ENCODE measurements at places on chromosomes 4 and X.

DNA sequence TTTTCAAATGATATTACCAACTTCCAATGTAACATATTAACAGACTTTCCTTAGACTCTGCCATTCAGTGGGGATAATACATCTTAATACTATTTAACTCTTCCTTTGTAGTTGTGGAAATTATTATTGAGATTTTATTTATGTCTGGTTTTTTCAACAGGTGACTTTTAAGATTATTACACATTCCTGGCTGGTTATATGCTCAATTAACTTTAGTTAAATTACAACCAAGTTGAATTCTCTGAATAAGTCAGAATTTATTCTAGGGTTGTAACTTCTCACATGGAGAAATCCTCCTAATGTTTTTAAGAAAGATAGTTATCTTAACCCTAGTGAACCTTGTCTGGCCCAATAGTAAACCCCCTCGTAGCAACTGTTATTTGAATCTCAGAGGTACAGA lies 107.3 kb downstream of the SLC10A6 start:
- DNase-seq = no peak

DNA sequence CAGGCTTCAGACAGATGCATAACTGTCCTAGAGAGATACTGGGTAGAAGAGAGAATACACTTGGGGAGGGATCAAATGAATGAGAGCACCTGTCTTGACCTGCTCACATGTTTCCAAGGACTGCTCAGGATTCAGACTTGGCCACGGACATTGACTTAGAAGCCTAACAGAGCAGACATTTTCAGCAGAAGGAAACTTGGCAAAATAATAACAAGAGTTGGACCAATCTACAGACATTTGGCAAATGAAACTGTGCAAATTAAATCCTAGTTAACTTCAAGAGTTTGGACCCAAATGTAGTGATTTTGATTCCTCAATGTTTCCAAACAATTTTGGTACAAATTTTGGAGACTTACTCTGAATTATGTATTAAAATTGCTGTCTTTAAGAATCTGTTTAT lies 223.9 kb downstream of the CAMK2D start:
- no peak for DNase-seq

- no peak for DNase-seq
Observed at GRCh38 chrX:115023811-115024210, 6.4 kb upstream of the IL13RA2 start.

- no peak for DNase-seq
Observed at GRCh38 chr4:142697320-142697719, 148.8 kb downstream of the INPP4B start.

DNA sequence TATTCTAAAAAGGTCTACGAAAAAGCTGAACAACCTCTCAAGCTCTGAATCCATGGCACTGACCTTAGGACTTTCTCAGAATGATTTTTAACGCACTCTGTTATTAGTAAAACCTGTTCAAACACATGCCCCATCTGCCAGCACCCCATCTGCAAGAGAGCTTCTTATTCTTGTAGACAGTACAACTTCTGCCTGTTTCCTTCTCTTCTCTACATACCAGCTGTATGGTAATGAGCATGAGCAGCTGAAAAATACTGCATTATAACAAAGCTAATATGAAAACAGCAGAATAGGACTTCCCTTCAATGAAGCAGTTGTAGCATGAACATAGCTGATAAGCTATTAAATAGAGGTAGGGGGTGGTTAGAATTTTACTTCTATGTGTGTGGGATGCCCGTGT lies 167.9 kb downstream of the FBXW7 start:
- DNase-seq = no peak

DNA sequence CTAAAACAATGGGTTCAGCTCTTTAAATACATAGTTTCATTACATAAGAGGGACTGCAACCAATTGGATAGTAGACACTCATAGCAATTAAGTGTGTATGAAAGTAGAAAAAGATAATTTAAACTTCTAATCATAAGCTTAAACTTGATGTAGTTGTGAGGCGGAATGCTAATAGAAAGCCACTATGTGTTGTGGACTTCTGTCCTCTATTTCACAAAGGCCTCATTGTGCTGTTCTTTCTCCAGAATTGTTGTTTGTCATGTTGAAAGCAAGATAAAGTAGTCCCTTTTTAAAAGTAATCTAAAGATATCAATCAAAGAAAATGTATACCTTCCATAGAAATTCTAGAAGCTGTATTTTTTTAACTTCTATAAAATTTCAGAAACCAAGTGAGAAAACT lies 329.4 kb downstream of the KLHL4 start:
- no peak for DNase-seq

DNA sequence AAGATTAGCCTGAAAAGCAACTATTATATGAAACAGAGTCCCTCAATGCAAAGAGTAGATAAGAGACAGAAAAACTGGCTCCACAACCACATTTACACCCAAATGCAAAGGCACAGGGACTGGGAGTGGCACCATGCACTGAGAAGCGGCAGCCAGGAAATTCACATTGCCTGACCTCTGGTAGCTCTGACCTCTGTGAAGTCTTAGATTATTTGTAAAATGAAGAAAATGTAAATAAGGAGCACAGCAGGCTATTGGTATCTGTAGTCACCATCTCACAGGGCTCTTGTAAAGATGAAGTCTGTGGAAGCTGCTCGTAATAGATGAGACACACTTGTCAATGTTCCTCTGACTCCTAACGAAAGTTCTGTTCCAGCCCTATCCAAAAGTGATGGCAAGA lies 69.7 kb downstream of the FAT1 start:
- DNase-seq = no peak

GRCh38 chr4:38004062-38004461 lies 43.9 kb downstream of the PTTG2 start:
- DNase-seq = no peak

GRCh38 chr4:78667325-78667724 lies 108.8 kb upstream of the BMP2K start:
- DNase-seq = no peak

DNA sequence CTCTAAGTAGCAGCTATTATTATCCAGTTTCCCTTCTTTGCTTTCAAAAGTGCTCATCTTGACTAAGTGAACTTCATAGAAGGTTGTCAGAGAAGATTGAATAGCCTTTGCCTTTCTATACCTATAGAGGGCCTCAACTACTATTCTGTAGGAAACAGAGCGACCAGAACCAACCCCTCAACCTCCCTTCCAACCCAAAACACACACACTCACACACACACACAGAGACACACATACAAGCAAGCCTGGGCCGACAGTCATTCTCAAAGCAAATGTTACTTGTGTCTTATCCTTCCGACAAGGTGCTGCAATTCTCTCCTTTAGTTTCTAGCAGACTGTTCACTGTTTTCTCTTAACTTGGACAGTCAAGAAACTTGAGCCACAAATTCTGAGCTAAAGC lies 201.6 kb downstream of the DCTD start:
- DNase-seq = no peak

- no peak for DNase-seq
Observed at GRCh38 chrX:119272882-119273419, 36.9 kb downstream of the PGRMC1 start.

DNA sequence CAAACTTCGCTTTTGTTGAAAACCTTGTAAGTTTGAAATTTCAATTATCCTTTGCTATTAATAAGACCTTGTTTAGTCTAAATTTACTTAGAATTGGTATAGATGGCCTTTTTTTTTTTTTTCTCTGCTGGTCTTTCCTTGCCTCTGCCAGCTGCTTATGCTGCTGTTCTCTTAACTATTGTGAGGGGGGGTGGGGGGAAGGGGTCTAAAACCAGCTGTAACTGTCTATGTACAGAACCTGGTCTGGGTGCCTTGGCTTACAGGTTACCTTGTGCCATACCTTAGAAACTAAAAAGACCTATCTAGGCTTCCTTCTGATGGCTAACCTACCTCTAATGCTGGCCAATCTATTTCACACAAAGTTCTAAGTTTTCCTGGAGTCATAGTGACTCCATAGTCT lies 1.0 kb downstream of the UGT2B17 start:
- no peak for DNase-seq

DNA sequence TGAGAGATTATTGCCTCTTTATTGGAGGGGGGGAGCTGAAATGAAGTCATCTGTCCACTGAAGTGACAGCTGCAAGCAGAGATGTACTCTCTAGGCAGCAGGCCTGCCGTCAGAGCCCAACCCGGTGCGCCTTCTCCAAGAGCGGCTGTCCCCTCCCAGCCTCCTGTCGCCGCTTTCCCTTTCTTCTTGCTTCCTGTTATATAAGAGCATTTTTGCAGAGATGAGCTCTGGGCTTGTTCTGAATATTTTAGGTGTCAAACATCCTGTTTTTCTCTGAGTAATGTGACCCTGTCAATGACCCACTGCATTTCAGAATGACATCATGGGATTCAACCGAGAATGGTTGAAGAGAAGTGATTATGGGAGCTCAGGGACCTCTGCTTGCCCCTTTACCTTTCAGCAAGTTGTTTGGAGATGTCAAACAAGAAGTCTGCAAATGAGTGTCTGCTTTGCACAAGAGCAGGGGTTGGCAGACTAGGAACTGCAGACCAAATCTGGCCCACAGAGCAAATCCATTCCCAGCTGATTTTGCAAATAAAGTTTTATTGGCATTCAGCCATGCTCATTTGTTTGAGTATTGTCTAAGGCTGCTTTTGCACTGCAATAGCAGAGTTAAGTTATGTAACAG lies 79.9 kb downstream of the SLC9A6 start:
- DNase-seq = no peak

DNA sequence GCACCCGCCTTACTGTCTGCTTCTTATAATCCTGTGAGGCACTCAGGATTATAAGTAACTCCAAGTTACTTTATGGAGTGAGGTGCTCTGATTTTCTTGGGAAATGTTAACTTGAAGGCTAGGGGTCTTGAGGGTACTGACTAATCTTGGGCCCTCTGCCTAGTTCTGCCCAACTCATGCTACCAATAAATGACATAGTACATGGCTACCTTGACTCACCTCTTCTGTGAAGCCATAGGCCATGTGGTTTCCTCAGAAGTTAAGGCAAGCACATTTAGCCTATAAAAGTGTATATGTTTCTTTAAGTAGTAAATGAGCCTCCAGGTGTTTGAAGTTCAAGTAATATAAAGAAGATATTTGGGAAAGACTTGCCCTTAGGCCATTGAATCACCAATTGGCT lies 99.8 kb upstream of the CASK start:
- no peak for DNase-seq

- no peak for DNase-seq
Observed at GRCh38 chr4:47251348-47252135, 212.0 kb downstream of the COMMD8 start.

GRCh38 chr4:60682901-60683300 lies 517.2 kb upstream of the ADGRL3 start:
- DNase-seq = no peak

GRCh38 chr4:109676886-109677285 lies 26.4 kb downstream of the CASP6 start:
- no peak for DNase-seq

GRCh38 chr4:74455361-74456055 lies 10.6 kb downstream of the AREG start:
- no peak for DNase-seq

- DNase-seq = no peak
Observed at GRCh38 chrX:130896802-130897501, 6.1 kb downstream of the ENOX2 start.

GRCh38 chrX:69279234-69279633 lies 114.0 kb upstream of the PJA1 start:
- no peak for DNase-seq

DNA sequence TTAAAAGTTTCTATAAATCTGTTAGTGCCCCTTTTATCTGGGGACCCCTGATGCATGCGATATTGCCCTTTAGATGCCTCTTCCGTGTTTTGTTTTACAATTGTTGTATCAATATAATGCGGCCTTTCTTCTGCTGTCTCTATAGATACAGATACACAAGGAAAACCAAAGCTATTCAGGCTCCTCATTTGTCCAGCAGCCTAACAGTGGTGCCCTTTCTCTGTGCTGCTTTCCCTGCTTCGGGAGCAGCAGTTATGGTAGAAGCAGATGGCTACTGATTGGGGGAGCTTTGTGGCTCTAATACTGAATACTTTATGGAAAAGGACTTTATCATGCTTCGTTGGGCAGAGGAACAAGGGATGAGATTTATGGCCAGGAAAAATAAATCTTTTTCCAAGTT lies 10.6 kb upstream of the PRDM8 start:
- no peak for DNase-seq

DNA sequence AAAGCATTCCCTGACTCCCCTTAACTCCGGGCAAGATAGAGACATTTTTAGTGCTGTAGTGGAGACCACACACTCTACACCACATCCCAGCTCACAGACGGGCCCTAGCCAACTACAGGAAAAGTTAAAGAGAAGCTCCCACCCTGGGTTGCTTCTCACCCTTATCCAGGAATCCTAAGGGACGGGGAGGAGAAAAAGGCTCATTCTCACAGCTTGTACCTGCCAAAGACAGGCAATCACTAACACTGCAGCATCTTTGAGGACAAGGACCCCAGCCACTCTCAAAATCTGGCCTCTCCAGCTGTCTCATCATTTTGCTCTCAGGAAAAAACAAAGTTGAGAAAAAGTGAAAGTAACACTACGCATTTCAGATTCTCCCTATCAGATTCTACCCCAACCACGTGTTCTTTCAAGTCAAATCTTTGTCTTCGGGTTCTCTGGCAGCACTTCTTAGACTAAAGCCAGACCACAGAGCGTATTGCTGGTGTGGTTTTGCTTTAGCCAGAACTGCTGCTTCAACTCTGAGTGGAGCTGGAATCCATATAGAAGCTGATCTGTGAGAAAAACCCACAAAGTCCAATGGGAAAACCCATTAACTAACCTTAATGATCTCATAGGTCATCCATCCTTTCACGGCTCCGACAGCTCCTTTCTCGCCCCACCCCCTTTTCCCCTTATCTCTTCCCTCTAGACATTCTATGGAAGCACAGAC lies 605.9 kb upstream of the DIPK2B start:
- DNase-seq = peak; percentile 4

DNA sequence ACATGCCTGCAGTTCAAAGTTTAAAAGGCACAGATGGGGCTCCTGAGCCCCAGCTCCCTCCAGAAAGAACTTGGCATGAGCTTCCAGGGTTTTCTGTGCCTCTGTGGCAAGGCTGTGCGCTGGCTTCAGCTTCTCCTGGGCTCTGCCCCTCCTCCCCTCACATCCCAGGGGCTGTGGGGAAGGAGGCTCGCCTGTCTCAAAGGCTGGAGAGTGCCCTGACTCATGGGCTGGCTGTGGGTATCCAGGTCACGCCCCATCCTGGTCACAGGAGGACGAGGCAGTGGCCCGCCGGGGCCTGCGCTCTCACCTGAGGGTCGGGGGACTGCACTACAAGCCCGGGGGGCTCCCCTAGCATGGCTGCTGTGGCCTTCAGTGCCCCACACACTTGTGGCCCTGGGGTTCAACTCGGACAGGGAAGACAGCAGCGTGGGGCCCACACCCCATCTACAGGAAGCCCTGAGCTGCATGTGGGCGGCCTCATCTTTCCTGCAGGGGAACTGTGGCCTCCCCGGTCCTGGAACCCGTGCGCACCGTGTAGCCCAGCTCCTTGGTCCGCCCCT lies 17.9 kb downstream of the LRPAP1 start:
- DNase-seq = no peak

DNA sequence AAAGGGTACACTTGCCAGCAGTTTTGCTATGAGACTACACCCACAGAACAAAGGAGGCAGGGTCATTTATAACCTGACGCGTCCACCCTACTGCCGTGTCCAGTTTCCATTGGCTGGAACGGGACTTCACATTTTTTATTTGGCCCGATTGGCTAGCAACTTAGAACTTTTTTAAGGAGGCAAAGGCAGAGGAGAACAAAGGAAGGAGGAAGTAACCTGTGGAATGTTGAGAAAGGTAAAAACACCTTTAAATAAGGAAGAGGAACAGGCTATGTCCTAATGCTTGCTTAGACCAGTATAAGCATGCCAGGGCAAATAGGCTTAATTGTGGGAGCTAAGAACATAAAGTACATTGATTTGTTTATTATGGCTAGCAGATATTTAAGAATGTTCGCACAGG lies 18.7 kb downstream of the KDM6A start:
- no peak for DNase-seq
